Activated naive CD4-positive, alpha-beta T cell treated with anti-CD3 and anti-CD28 coated beads, Interleukin-2, amount 50 U/mL, for 72 hours (primary cell): ENCODE measurements at places on chromosomes 3 and 15. TPM values are rescaled to one million over a fixed set of nuclear protein-coding genes. Genes with fewer than 3 reads are reported as not detected.

The RPL4 gene
- 4,802 TPM for total RNA-seq

The ENTPD3 gene
- not detected for total RNA-seq

The IL12A gene
- not detected for total RNA-seq

The CCDC33 gene
- total RNA-seq, result not detected

The USP3 gene
- total RNA-seq, result 81.4 TPM

The SUSD5 gene
- total RNA-seq, result not detected

The CNTN3 gene
- total RNA-seq, result not detected

The CTXN2 gene
- not detected for total RNA-seq

The MORC1 gene
- total RNA-seq, result not detected

The SPINK8 gene
- total RNA-seq, result not detected

The GREM1 gene
- total RNA-seq, result not detected

The ARGFX gene
- not detected for total RNA-seq

The LYZL4 gene
- total RNA-seq, result not detected

The FAM174B gene
- total RNA-seq, result 5.3 TPM

The PLCB2 gene
- 63.5 TPM for total RNA-seq

The CKMT1A gene
- total RNA-seq, result not detected

The NMNAT3 gene
- 2.7 TPM for total RNA-seq

The GAP43 gene
- not detected for total RNA-seq

The HYKK gene
- 1.6 TPM for total RNA-seq

The EFCC1 gene
- total RNA-seq, result not detected

The PIF1 gene
- 56.0 TPM for total RNA-seq

The CHCHD6 gene
- 13.6 TPM for total RNA-seq

The PTX3 gene
- total RNA-seq, result 0.70 TPM

The NOX5 gene
- not detected for total RNA-seq

The LRCH3 gene
- total RNA-seq, result 25.0 TPM

The DGKG gene
- 0.34 TPM for total RNA-seq

The TMEM158 gene
- not detected for total RNA-seq

The BCL2A1 gene
- total RNA-seq, result 50.4 TPM

The COLQ gene
- 2.9 TPM for total RNA-seq

The SAMD7 gene
- not detected for total RNA-seq

The ATP11B gene
- total RNA-seq, result 105 TPM

The MST1R gene
- total RNA-seq, result 0.68 TPM

The CLRN1 gene
- total RNA-seq, result not detected

The GABRB3 gene
- not detected for total RNA-seq

The GP9 gene
- not detected for total RNA-seq

The ALDH1A3 gene
- total RNA-seq, result not detected

The DPH6 gene
- 13.3 TPM for total RNA-seq

The GHSR gene
- not detected for total RNA-seq

The STRIT1 gene
- not detected for total RNA-seq

The PLSCR5 gene
- total RNA-seq, result not detected

The ITIH4 gene
- 1.5 TPM for total RNA-seq

The ZIC1 gene
- not detected for total RNA-seq

The CTDSPL gene
- total RNA-seq, result 7.0 TPM

The NEDD4 gene
- 14.8 TPM for total RNA-seq

The CHRM5 gene
- total RNA-seq, result not detected

The GOLGA6L10 gene
- total RNA-seq, result 1.8 TPM

The ADGRG7 gene
- total RNA-seq, result not detected

The DPPA4 gene
- 1.5 TPM for total RNA-seq

The SH2D7 gene
- total RNA-seq, result not detected

The DUOXA2 gene
- total RNA-seq, result not detected

The CLDN16 gene
- not detected for total RNA-seq

The VGLL4 gene
- 24.9 TPM for total RNA-seq

The KY gene
- total RNA-seq, result not detected

The CCDC39 gene
- total RNA-seq, result not detected

The RETNLB gene
- total RNA-seq, result not detected
